ENCODE measurements at places on chromosomes 11 and 22.

- no peaks in the 10 kb centered on the region for H3K36me3 ChIP-seq
- no peak overlapping the region for H3K27ac ChIP-seq
- H3K4me1 ChIP-seq = peaks cover 22% of the 10 kb centered on the region
- no peaks in the 10 kb centered on the region for H3K27me3 ChIP-seq
These were observed 6.4 kb upstream of the GTSE1 start for GRCh38 chr22:46290121-46290842.

GRCh38 chr11:20089796-20090653, 70.2 kb downstream of the DBX1 start:
- no peaks in the 10 kb centered on the region for H3K36me3 ChIP-seq
- no peaks in the 10 kb centered on the region for H3K27me3 ChIP-seq
- no peaks in the 10 kb centered on the region for H3K4me1 ChIP-seq

GRCh38 chr11:13289081-13289480, 11.5 kb downstream of the BMAL1 start:
- H3K27me3 ChIP-seq = no peaks in the 10 kb centered on the region
- H3K36me3 ChIP-seq = no peaks in the 10 kb centered on the region
- H3K4me3 ChIP-seq = no peak overlapping the region

GRCh38 chr11:18493310-18493709, 33.4 kb downstream of the TSG101 start:
- H3K36me3 ChIP-seq = peaks cover 56% of the 10 kb centered on the region
- no peak overlapping the region for H3K27ac ChIP-seq
- no peak overlapping the region for H3K4me3 ChIP-seq
- no peaks in the 10 kb centered on the region for H3K4me1 ChIP-seq

GRCh38 chr11:63839508-63840355, 822 bp downstream of the MARK2 start:
- H3K4me1 ChIP-seq = peaks cover 66% of the 10 kb centered on the region
- H3K4me3 ChIP-seq = peak overlapping the region; percentile 93
- DNase-seq = no peak
- no peaks in the 10 kb centered on the region for H3K27me3 ChIP-seq
- H3K27ac ChIP-seq = peak overlapping the region; percentile 46

- H3K4me3 ChIP-seq = no peak overlapping the region
- H3K36me3 ChIP-seq = peaks cover 9% of the 10 kb centered on the region
- no peaks in the 10 kb centered on the region for H3K4me1 ChIP-seq
- no peaks in the 10 kb centered on the region for H3K27me3 ChIP-seq
These were observed 20.8 kb upstream of the IL18BP start for GRCh38 chr11:71977743-71978418.

DNA sequence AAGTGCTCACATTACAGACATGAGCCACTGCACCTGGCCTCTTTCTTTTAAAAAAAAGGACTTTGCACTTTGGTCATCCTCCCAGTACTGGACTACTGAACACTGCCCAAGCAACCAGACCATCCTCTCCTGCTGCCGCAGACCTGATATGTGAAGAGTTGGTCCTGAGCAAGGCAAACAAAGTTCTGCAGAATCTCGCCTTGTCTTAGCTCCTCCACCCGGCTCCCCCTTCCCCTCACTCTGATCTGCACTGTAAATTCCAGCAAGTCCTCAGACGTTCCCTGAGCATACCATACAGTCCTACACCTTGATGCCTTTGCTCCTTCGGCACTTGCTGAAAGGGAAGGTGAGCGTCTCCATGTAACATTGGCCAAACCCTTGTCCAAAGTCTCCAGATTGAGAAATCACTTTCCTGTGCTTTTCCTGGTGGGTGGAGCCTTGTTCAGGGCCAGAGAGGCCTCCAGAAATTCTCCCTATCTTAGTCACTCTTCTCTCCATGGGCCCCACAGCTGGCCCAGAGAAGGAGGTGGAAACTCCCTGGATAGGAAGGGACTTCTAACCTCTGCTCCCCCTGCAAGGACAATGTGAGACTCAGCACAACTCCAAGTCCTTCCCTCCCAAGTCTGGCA, 47.0 kb upstream of the TIMP3 start:
- H3K27me3 ChIP-seq = no peaks in the 10 kb centered on the region
- H3K27ac ChIP-seq = no peak overlapping the region
- no peak for DNase-seq
- H3K4me1 ChIP-seq = no peaks in the 10 kb centered on the region
- H3K36me3 ChIP-seq = no peaks in the 10 kb centered on the region
- no peak overlapping the region for H3K4me3 ChIP-seq

GRCh38 chr11:5476186-5476819, 12.2 kb upstream of the OR52D1 start:
- no peaks in the 10 kb centered on the region for H3K4me1 ChIP-seq
- H3K4me3 ChIP-seq = no peak overlapping the region
- DNase-seq = peak; percentile 6
- H3K36me3 ChIP-seq = no peaks in the 10 kb centered on the region

Data from CD4-positive, alpha-beta T cell (primary cell).